NCI-H1048 (cell line): ENCODE measurements at places on chromosomes 13 and 19.
A peak's percentile ranks its signal among the peaks of the same experiment; 100 is the strongest.

DNA sequence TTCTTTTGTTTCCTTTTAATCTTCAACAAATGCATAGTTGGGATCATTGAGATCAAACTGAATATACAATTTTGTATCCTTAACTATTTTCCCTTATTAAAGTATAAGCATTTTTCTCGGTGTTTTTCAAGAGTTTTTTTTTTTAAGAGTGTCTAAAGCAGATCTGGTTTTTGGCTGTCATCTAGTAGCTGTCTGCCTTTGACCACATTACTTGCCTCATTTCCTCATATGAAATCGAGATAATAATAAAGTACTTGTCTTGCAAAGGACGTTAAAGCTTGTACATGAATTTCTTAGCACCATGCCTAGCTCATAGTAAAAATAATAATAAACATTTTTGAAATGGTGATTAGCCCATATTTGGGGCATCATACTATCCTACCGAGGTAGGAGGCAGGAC is 121.2 kb downstream of the PDS5B start:
- no peak for DNase-seq

DNA sequence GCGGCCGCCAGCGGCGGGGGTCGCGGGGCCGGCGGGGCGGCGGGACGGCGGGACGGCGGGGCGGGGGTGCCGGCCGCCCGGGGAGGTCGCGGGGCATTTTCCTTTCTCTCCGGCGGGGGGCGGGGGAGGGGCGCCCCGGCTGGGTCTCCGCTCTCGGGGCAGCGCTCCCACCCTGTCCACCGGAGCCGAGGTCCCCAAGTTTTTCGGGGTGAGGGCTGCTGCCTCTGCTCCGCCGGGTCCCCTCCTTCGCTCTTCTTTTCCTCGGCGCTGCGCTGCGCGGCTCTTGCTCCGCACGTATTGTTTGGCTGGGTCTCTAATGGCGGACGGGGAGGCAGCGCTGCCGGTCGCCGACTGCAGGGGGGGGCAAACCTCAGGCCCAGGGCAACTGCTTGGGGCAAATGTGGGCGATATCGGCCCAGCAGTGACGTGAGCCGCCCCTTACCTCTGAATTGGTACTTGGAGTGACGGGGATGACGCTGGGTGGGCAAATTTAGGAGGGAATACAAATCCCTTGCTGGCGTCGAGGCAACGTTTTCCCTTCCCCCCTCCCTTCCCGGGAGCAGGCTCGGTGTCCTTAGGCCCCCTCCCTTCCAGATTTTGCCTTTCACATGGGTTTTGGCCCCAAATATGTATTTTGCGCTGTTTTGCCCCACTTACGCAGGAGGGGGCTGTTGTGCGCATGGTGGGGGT is 759 bp downstream of the ZMYM2 start:
- peak; percentile 44 for DNase-seq

GRCh38 chr19:47430041-47430802 is 10.9 kb upstream of the MEIS3 start:
- no peak for DNase-seq

- DNase-seq, result no peak
Measured at GRCh38 chr19:28737021-28737895, 475.7 kb downstream of the UQCRFS1 start.

- DNase-seq, result no peak
Measured at GRCh38 chr13:109764045-109764444, 22.3 kb downstream of the IRS2 start.

GRCh38 chr13:71828117-71828516 is 38.9 kb downstream of the DACH1 start:
- DNase-seq, result no peak

DNA sequence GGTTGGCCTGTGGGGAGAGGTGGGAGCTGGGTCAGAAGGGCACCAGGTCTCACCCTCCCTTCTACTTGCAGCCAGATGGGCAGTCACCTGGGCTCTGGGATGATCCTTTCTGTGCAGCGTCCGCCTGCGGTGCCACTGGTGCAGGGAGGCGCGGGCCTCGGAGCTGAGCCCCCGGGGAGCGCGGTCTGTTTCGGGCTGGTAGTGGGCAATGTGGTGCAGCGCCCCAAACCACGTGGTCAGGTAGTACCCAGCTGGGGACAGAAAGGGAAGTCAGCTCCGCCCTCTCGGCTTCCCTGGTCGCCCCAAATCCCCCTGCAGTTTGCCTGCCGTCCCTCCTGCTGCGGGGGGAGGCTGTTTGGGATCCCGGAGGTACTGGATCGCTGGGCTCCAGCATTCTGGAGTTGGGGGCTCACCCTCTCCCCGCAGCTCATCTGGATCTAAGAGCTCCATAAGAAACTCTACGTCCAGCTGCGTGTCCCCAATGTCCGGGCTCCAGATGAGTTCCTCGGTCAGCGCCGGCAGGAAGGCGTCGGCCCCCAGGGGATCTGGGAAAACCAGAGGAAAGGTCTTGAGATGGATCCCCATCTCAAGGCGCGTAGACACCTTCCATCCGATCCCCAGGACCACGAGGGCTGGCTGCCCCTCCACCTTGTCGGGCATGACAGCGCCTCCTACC is 8.8 kb downstream of the RINL start:
- DNase-seq, result no peak

DNA sequence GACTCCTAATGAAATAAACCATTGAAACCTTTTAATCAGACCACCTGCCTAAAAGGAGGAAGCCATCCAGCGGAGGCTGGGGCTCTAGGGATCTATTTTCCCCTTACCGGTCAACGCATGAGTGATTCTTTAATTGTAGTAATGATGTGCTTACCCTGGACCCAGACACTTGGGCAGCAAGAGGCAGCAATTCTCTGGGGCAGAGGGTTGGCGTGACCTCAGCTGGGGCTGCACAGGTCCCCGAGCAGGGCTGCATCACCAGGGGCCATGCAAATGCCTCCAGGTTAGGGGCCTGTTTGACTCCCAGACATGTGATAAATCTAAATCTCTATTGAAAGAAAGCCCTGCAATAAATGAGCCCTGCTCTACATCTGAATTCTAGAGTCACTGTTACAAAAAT is 194.2 kb upstream of the TSHZ3 start:
- no peak for DNase-seq

- no peak for DNase-seq
Measured at GRCh38 chr13:35496761-35497386, 20.4 kb upstream of the MAB21L1 start.

DNA sequence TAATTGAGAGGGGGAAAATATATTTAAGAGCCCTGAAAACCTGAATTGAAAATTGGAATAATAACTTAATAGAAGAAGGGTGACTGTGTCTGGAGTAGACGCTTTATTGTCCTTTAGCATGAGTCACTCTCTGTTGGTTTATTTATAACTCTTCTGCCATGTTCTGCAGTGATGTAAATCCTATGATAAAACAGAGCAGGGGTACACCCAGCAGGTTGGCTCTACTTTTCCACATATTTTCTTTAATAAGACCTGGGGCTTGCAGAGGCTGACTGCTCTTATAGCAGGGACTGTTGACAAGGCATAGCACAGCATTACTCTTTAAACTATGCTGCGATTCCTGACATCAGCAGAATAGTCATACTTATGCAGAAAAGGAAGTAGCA is 389.9 kb upstream of the PCDH9 start:
- no peak for DNase-seq

GRCh38 chr13:34611671-34612070 is 330.4 kb upstream of the NBEA start:
- no peak for DNase-seq

DNA sequence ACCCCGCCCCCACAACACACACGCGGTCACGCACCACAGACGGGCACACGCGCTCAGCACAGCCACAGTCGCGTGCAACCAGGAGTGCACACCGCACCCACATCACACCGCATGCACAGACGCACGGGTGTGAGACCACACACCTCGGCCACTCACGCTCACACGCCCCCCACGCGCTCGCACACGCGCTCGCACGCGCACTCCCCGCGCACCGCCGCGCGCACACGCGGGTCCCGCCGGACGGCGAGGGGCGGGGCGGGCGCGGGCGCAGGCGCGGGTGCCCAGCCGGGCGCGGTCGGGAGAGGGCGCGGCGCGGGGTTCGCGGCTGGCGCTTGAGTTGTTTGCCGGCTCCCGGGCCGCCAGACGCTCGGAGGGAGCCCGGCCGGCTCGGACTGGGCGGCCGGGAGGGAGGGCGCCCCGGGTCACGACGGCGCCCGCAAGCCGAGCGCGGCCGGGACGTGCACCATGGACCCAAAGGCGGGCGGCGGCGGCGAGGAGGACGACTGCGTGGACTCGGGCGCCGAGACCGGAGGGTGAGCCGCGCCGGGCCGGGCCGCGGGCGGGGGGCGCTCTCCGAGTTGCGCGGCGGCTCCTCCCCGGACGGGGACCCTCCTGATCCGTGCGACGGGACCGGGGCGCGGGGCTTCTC is at the start of gene FAM124A:
TSS of gene FAM124A (plus strand) at position 362 of the 649 bp plus-strand sequence. CDS start at position 466, 104 bp downstream.
- no peak for DNase-seq

DNA sequence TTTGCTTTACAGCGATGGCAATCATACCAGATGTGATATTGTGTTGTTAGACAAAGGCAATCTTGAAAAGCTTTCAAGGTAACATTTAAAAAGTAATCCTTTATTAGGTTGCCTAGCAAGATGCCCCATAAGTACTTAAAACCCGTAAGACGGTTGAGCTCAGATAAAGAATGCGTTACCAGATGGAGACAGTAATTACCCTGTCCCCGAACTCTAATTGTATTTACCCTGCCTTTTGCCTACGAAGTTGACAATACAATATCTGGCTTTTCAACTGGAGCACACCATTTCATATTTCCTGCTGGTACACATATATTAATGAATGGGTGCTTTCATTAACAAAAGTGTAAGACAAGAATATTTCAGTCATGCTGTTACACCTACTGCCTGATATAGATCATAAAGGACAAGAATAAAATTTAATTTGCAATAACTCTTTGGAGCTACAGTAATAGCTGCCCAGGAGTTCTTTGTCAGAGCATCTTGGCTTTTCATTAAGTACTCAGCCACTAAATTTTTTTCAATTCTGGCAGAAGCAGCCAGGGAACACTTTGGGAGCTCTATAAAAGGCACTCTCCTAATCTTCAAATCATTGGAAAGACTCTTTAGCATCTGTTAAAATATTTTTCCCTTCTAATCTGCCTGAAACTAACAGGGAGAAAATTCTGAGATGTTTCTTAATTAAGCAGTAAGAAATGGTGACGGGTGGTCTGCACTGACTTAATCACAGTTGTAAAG is 63.8 kb downstream of the DCT start:
- DNase-seq, result no peak

DNA sequence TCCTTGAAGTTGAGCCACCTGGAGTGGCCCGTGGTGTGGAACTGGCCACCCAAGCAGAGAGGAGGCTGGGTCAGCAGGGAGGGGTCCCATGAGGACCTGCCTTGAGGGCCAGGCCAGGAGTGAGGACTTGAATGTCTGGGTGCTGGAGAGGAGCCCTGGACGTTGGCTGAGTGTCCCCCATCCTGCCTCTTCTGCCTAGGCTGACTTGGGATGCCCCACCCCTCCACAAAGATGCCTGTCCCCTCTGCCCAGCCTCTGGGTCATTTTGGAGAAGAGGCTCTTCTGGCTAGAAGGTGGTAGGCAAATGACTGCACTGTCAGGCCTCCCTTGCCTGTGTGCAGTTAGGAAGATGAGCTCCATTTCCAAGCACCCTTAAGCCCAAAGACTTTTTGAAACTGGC is 1.7 kb downstream of the SSBP4 start:
- DNase-seq, result no peak

DNA sequence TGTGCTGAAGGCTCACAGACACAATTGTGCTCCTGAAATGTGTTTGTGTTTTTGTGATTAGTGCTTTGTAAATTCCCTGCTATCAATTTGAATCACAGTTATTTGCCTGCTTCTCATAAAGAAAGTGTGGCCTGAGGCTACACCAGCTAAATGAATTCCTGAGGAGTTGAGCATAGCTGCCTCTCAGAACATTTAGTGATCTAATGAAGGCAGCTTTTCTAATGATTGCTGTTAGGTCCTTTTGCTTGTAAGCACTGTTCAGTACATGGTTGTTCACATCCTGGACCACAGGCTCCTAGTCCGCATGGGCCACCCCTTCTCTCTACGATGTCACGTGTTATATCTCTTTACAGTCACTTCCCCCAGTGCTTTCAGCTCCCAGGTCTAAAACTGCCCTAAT is 238.2 kb downstream of the B3GLCT start:
- no peak for DNase-seq

- DNase-seq, result no peak
Measured at GRCh38 chr19:47447470-47448359, 24.0 kb downstream of the SLC8A2 start.

DNA sequence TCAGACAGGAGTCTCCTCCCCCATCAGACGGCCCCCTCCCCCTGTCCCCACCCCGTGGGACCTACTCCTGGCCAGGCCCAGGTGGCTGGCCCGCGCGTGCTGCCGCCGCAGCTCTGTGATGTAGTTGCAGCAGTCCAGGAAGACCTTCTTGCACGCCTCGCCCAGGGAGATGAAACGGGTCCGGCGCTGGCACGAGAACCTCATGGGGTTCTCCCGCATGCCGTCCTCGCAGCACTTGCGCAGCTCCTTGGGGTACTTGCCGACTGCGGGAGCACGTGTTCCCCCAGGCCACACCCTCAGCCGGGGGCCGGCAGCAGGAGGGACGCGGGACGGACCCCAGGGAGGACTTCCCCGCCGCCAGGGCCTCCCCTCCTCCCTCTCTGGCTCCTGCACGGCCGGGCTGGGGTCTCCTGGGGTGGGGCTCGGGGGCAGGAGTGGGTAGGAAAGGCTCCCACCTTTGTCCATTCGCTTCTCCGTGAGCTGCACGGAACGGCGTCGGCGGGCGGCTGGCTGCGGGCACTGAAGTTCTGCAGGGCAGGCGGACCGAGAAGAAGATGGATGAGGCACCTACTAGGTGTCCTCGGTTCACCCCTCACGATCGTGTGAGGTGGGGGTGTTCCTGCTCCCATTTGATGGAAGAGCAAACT is 13.3 kb downstream of the C3 start:
- no peak for DNase-seq

GRCh38 chr19:44685877-44686276 is 13.1 kb upstream of the CEACAM16 start:
- no peak for DNase-seq

GRCh38 chr13:95791084-95791722 is 114.3 kb downstream of the DNAJC3 start:
- no peak for DNase-seq

DNA sequence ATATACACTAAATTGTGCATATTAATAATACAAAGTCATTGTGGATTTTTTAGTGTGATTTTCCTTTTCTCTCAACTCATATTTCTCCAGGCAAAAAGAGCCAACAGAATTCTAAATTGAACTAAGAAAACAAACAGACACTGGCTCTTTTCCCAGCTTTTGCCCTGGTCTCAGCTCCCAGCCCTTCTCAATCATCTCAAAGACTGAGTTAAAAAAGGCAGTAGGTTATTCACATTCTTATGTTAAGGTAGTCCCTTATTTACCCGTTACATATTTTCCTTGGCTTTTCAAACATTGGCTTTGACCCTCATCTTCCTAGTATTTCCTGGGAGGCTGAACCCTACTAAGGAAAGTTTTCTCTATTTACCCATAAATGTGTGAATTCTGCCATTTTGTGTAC is 753.6 kb downstream of the LIG4 start:
- no peak for DNase-seq
